ENCODE measurements at places on chromosomes 11 and 22.
A peak's percentile ranks its signal among the peaks of the same experiment; 100 is the strongest.

- no peak for DNase-seq
These were observed 66.0 kb downstream of the MYEOV start for GRCh38 chr11:69359735-69360480.

- no peak for DNase-seq
These were observed 429.4 kb upstream of the B3GAT1 start for GRCh38 chr11:134841411-134841810.

GRCh38 chr22:49079027-49079725 lies 748.5 kb downstream of the BRD1 start:
- DNase-seq, result no peak

DNA sequence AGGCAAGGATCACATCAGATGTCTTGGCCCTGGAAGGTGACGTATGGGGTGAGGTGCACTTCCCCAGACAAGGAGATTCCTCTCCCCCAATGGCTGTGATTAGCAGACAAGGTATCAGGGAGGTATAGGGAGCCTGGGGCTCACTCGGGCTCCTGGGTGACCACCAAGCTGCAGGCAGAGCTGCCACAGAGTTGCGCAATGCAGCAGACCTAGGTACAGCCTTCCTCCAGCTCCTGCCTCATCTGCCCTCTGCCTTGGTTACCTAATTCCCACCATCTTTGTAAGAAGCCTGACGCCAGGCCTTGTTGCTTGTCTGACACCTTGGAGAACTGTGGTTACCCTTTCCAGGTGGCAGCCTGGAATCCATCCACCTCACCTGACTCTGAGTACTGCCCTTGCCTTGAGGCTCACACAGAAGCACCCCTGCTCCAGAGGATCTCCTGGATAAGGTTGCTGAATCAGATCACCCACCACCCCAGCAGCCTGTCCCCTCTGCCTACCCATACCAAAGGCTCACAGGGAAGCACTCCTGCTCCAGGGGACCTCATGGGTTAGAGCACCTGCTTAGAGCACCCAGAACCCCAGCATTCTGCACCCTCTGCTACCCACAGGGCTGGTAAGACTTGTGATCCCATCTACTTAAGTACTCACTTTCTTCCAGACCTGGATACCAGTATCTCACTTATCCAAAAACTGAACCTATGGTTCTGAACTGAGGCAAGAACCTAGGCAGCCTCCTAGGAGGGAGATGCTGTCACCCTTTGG lies 40.4 kb downstream of the GAB4 start:
- no peak for DNase-seq

GRCh38 chr11:93532806-93533205 lies 10.4 kb downstream of the SMCO4 start:
- no peak for DNase-seq

- DNase-seq, result no peak
These were observed 421.0 kb upstream of the API5 start for GRCh38 chr11:42890773-42891172.

GRCh38 chr11:130121445-130121978 lies 38.1 kb upstream of the ST14 start:
- DNase-seq, result peak; percentile 16

DNA sequence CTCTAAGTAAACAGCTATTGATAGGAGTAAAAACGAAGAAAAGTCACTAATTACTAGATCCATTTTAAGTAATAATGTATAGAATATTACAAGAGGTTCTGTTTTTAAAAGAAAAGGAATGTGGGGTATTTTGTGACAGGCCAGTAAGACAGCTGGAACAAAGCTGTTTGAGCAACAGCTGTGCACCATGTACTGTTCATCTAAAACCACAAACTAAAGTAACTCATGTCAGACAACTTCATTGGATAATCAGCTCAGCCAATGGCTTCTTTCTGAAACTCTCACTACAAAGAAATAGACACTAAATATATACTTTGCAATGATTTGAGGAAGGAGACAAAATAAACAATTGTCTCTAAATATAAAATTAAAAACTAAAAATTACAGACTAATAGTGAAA lies 16.1 kb downstream of the RRAS2 start:
- DNase-seq, result no peak

DNA sequence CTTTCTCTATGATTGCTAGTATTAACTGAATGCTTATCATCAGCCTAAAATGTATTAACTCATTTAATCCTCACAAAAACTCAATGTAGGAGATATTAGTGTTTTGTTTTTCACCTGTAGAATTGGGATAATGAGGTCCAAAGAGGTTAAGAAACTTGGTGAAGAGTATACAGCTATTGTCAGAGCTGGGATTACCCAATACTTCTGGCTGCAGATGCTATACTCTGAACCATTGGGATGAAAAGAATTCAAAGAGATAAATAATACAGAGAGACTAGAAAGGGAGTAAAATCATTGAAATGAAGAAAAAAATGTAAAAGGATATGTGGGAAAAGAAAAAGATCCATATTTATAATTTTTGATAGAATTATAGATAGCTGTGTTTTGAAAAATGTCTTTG lies 137.1 kb downstream of the TRPC6 start:
- DNase-seq, result no peak

- DNase-seq, result no peak
These were observed 1047.1 kb upstream of the CCDC90B start for GRCh38 chr11:84333221-84333620.

DNA sequence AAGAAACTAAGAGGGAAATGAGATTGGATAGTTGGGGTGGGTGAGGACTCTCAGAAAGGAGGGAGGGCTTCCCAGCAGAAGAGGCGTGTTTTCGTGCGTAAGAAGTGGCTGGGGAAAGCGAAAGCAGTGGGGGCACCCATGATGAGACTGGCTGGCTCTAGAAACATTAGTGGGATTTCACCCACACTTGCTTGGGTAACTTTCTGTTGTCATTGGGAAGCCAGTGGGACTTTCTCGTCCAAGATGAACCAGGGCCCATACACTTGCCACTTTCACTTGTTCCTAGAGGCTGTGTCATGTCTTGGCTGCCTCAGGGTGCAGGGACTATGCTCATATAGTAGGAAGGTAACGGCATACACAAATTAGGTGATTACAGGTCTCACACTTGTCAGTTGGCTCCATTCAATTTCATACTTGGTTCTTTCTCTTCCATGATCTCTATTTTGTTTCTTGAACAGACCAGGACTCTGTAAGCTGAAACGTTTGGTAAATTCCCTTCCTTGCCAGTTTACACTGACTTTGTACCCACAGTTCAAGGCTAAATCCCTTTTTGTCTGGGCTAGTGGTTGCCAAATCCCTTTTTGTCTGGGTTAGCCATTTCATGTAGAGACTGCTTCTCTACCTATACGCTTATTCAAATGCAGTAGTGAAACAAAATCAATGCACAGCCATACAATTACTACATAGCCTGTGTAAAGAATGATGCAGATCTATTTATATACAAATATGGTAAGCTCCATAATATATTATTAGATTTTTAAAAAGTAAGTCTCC lies 42.0 kb upstream of the CXCR5 start:
- peak; percentile 58 for DNase-seq

GRCh38 chr11:87013912-87014825 lies 23.6 kb upstream of the TMEM135 start:
- DNase-seq, result no peak

DNA sequence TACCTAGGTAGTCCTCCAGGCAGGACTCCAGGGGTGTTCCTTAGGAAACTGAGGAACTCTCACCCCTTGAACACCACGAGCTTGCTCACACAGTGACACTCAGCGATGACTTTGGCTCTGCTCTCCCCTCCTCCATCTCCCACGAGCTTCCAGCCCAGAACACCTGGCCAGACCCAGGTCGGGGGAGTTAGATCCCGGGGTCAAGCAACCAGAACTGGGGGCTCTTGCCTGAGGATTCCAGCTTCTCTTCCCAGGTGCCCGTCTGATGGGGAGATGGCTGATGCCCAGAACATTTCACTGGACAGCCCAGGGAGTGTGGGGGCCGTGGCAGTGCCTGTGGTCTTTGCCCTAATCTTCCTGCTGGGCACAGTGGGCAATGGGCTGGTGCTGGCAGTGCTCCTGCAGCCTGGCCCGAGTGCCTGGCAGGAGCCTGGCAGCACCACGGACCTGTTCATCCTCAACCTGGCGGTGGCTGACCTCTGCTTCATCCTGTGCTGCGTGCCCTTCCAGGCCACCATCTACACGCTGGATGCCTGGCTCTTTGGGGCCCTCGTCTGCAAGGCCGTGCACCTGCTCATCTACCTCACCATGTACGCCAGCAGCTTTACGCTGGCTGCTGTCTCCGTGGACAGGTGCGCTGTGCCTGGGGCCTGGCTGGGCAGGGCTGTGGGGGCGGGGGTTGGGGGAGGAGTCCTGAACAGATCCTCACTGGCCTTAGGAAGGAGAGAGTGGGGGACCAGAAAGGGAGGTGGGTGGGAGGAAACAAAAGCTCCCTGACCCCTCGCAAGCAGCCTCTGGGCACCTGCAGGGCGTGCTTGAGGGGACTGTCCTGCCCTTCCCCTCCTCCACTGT lies at the start of gene GALR3:
Gene GALR3 (plus strand): TSS at position 249 of the 852 bp plus-strand sequence. CDS start 25 bp downstream, at position 274.
- DNase-seq, result no peak

DNA sequence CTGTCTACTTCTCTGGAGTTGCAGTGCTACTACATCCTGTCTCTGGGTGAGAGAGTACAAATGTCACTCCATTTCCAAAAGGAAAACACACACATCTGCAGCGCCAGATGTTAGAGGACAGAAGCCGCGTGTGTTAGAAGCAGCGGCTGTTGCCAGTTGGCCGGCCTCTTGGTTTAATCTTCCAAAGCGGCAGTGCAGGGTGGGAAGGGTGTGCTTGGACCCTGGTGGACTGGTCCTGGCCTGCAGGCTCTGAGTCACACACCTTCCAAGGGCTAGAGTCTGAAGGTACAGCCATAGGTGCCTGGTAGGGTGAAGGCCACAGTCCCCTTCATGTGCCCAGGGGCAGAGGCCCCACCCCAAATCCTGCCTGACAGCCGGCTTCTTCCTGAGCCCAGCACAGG lies 99.8 kb downstream of the CTTN start:
- no peak for DNase-seq

DNA sequence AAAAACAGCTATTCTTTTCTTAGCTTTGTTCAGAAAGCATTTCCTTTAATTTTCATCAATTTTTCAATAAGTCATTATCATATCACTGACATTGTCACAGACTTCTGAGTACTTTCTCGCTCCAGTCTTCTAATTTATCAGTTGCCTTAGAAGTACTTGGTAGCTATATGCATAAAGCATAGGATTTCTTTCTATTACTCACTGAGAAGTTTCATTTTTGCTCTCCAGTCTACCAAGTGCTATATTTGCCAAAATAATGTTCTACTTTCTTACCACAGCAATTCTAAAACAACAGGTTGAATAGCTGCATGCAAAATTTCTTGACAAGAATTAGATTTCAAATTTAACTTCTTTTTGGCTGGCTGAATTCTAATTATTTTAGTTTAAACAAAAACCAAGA lies 116.3 kb downstream of the STK33 start:
- DNase-seq, result no peak

DNA sequence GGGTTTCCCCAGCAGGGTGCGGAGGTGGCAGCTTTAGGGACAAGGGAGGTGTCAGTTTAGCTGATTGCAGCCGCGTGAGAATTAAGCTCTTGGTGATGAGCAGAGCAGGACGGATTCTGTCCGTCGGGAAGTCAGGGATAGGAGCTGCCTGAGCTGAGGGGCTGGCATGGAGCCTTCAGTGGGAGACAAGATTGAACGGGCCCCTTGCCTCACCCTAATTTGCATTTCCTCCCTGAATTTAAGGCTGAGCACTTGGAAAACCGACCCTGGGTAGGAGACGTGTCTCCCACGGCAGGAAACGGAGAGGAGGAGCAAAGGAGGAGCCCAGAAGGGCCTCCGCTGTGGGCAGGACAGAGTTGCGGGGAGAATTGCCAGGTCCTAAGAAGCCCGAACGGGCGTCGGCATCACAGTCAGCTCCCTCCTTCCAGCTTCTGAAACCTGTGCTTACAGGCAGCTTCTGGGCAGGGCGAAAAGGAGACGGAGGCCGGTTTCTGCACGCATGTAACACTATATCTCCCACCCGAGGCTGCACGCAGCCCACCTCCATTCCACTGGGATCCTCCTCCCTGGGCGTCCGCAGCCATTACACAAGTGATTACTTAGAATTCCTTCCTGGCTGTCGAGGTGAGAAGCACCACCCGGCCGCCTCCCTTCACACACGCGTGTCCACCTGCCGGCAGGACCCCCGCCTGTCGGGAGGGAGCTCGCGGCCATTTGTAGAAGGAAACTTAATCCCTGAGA lies 345.8 kb downstream of the BRD1 start:
- DNase-seq, result no peak

DNA sequence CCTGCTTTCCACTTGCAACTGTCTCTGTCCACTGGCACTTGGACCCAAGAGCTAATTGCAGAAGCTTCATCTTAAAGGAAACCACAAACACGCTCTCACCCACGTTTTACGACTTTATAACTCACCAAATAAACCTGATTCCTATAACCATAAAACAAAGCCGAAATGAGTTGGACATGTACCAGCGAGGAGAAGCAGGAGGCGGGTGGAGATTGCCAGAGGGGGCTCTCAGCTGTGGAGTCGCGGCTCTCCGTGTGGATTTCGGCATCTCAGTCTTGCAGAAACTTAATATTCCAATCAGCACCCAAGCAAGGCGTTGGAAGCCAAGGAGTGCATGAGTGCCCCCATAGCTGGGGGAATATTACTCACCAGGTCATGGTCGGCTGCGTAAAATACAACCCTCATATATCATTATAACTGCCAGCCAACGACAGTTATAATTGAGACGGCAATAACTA lies 483.6 kb downstream of the MN1 start:
- no peak for DNase-seq

GRCh38 chr11:82117362-82117761 lies 616.3 kb downstream of the FAM181B start:
- no peak for DNase-seq

- no peak for DNase-seq
These were observed 18.5 kb upstream of the TMEM184B start for GRCh38 chr22:38291201-38291777.

DNA sequence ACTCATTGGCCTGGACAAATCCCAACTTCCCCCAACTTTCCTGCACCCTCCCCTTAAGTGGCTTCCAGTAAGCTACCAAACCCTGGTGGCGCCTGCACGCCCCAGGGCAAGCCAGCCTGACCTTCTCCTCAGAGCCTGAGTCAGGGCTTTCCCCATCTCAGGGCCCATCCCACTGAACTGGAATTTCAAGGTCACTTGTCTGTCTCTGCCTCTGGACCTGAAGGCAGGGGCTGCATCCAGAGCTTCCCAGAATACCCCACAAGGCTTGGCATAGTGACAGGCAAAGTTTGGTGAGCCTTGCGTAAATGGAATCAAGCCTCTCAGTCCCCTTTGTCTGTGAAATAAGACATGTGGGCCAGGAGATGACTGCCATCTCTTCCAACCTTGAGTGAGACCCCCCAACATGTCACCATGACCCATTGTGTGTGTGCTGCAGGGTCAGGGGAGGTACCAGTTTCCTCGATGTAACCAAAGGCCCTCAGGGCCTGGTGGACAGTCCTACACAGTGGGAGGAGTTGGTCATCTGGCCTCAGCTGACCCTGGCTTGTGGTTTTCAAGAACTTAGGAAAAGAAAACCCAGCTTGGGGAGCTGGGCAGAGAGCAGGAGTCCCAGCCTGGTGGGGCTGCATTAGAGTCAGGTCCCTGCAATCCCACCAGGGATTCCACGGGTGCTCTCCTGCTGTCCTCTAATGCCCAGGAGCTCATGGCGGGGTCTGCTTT lies 8.9 kb downstream of the ALX4 start:
- DNase-seq, result no peak

Data from CD4-positive, alpha-beta T cell treated with Interleukin-2 at 100 ng/mL for 4 hours (primary cell).